Kasumi-1 (cell line): ENCODE measurements at places on chromosomes 6 and 20.

GRCh38 chr6:111522393-111523020 is 39.5 kb upstream of the REV3L start:
- DNase-seq = peak; percentile 79

DNA sequence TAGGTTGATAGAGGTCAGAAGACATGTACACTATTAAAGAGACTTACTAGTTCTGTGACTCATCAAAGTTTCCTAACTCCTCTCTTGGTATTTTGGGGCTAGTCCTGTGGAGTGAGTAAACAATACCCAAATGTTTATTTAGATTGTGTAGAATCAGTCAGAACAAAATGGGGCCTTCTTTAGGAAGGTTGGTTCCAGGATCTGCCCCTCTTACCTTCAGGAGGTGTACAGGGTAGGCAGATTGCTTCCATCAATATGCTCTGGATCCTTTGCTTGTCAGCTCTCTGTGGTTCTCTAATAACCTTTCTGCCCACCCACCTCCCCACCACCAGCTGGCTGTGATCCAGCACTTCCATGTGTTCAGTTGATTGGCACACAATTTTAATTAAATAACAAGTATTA is 107.0 kb downstream of the POPDC3 start:
- no peak for DNase-seq

DNA sequence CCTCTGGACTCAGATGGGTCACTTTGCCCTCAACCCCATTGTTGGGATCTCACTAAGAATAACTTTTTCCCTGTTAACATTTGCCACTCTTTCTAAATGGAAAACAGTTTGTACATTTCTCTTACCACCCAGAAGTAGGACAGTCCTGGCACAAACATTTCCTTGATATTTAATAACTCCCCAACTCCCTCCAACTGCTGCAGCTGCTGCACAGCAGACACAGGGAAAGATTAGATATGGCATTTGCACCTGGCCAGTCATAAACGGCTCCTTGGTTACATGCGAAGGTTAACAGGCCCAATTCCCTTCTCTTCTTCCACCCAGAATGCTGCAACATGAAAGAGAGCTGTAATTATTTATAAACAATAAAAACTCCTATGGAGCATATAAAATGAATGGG is 55.9 kb upstream of the SOX4 start:
- no peak for DNase-seq

- DNase-seq = no peak
These were observed 251.9 kb downstream of the UST start for GRCh38 chr6:148998704-148999103.

DNA sequence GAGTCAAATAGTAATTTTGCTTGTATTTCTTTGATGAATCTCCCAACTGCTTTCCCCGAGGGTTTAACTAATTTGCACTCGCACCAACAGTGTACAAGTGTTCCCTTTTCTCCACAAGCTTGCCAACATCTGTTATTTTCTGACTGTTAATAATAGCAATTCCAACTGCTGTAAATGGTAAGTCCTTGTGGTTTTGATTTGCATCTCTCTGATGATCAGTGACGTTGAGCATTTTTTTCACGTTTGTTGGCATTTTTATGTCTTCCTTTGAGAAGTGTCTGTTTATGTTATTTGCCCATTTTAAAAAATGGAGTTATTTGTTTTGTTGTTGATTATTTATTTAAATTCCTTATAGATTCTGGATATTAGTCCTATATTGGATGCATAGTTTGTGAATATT is 399.8 kb upstream of the MAN1A1 start:
- no peak for DNase-seq
